Activated CD8-positive, alpha-beta memory T cell treated with anti-CD3 and anti-CD28 coated beads for 36 hours (primary cell): ENCODE measurements at places on chromosomes 11 and 22. TPM values are rescaled to one million over a fixed set of nuclear protein-coding genes. Genes with fewer than 3 reads are reported as not detected.

FBXO7 gene
- total RNA-seq = 80.1 TPM

GPR137 gene
- total RNA-seq = 56.1 TPM

DGCR6 gene
- total RNA-seq = 1.4 TPM

OR52I1 gene
- not detected for total RNA-seq

OR4C6 gene
- total RNA-seq = not detected

RIC3 gene
- total RNA-seq = 9.8 TPM

CCDC188 gene
- not detected for total RNA-seq

LRRC55 gene
- not detected for total RNA-seq

OR52I2 gene
- total RNA-seq = not detected
